ENCODE measurements at places on chromosomes 6 and 20. TPM values are rescaled to one million over a fixed set of nuclear protein-coding genes. Genes with fewer than 3 reads are reported as not detected.

The C2 gene
- 0.90 TPM for total RNA-seq

The ERVFRD-1 gene
- not detected for total RNA-seq

The BIRC7 gene
- total RNA-seq = not detected

The SH3BGRL2 gene
- 1.3 TPM for total RNA-seq

The MATN4 gene
- total RNA-seq = 0.23 TPM

The ULBP3 gene
- 5.0 TPM for total RNA-seq

The TCF15 gene
- total RNA-seq = 0.12 TPM

The GHRH gene
- total RNA-seq = not detected

The DEFB123 gene
- not detected for total RNA-seq

The BTBD3 gene
- total RNA-seq = 9.1 TPM

The MOXD1 gene
- 81.2 TPM for total RNA-seq

The LY6G6F gene
- not detected for total RNA-seq

The STMND1 gene
- not detected for total RNA-seq

The PTCRA gene
- not detected for total RNA-seq

The BMP5 gene
- total RNA-seq = not detected

The PRICKLE4 gene
- total RNA-seq = 0.15 TPM

Measured in smooth muscle cell of the coronary artery (primary cell).